ENCODE measurements at places on chromosomes 3 and 15. TPM values are rescaled to one million over a fixed set of nuclear protein-coding genes. Genes with fewer than 3 reads are reported as not detected.
A peak's percentile ranks its signal among the peaks of the same experiment; 100 is the strongest.

DNA sequence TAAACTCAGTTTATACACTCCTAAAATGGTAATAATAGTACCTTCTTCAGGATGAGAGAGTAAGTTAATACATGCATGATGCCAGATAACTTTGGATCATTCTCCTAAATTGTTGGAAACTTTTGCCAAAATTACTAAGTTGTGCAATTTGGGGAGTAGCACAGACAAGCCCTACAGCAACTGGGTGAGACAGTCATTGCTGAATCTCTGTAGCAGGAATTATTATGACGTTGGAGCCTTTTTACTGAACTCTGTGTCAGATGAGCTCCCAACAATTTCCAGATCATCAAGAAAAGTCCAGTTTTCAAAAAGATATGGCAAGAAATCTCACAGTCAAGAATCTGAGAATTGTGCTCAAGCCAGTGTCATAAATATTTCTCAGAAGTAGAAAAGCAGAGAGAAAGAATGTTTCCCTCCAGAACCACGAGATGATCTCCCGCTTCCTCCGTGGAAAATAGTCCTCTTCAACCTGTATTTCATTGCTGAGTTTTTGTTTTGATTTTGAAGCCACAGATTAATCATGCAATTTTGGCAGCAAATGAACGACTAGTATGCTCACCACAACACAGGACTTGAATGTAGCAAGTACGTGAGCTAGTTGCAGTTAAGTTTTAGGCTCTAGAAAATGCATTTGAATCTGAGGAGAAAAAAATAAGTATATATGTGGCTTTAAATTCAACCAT, 485.4 kb downstream of the CNTN6 start:
- no peak for DNase-seq

GRCh38 chr3:61761694-61762430, 200.5 kb downstream of the PTPRG start:
- no peak for DNase-seq

DNA sequence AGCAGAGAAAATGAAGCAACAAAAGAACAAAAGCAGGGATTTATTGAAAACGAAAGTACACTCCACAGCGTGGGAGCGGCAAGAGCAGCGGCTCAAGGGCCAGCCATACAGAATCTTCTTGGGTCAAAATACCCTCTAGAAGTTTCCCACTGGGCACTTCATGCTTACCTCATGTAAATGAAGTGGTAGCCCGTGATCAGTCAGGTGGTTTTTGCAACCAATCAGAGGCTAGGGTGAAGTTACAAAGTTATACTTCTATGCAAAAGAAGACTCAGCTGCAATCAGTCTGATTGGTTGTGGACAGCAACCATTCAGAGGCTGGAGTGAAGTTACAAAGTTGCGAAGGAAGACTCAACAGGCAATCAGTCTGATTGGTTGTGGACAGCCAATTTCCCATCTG, 37.8 kb upstream of the TRH start:
- no peak for DNase-seq

DNA sequence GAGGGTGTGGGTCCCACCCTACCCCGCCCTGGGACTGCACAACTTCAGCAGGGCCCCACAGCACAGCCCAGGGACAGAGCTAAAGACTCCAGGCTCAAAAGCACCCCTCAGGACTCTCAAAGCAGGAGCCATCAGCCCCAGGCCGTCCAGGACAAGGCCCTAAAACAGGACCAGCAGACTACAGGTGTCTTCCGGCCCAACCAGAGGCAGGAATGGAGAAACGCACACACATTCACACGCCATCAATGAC, 26.1 kb downstream of the ATRIP start:
- DNase-seq: no peak

DNA sequence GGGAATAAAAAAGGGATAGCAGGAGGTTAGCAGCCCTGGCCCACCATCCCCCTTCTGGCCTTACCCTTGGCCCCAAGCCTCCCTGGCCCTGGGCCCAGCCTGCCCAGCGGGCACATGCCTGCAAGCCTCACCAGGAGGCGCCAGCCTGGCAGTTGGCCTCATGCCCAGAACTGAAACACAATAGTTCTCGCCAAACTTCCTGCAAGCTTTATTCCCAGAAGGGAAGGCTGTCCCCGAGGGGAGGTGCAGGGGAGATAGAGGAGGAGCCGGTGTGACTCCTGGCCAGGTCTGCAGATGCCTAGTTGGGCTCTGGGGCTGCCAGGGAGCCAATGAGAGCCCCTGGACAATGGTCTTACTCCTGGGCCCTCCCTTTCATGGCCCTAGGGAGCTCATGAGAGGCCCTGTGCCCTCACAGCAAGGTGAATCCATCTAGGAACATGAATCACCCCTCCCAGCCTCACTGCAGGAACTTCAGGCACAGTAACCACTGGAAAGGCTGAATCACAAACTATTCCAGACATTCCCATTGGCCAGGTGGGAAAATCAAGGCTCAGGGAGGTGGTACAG, 4.0 kb downstream of the CCDC33 start:
- DNase-seq: peak; percentile 72

- DNase-seq: no peak
Observed at GRCh38 chr3:66554178-66554577, 53.4 kb upstream of the LRIG1 start.

GRCh38 chr15:68578175-68578979, 416 bp upstream of the CORO2B start:
- peak; percentile 55 for DNase-seq

DNA sequence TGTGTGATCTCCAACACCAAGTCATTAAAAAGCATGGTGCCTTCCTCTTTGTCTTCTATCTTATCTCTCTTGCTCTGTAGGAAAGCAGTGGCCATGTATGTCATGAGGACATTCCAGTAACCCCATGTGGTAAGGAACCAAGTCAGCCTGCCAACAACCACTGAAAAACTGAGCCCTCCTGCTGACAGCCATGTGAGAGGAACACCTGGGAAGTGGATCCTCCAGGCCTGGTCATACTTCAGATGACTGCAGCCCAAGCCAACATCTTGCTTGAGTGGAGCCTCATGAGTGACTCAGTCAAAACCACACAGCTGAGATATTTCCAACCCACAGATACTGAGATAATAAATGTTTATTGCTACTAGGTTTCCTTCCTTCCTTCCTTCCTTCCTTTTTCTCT, 597.3 kb downstream of the ZIC1 start:
- no peak for DNase-seq

GRCh38 chr15:33013827-33014445, 180.6 kb downstream of the FMN1 start:
- DNase-seq: no peak

GRCh38 chr3:66037986-66038369, 740 bp downstream of the MAGI1 start:
- no peak for DNase-seq

- peak; percentile 67 for DNase-seq
Observed at GRCh38 chr3:56862352-56863062, 60.8 kb upstream of the ARHGEF3 start.

GRCh38 chr15:48945386-48945785, 18.3 kb downstream of the SHC4 start:
- DNase-seq: no peak

DNA sequence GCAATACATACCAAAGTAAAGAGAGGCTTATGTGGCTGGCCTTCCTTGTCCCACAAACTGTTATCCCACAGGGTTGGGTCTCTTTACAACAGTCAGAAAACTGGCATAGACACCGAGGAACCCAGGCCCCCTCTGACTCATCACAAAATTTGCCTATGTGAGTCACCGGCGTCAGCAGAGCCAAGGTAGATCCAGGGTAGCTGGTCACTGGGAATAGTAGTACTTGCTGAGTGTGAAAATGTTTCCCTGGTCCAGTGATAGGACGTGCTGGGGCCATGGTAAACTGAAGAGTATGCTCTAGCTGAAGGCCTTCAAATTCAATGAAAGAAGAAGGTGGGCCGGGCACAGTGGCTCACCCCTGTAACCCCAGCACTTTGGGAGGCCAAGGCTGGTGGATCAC, 27.1 kb upstream of the SKIL start:
- DNase-seq: no peak

DNA sequence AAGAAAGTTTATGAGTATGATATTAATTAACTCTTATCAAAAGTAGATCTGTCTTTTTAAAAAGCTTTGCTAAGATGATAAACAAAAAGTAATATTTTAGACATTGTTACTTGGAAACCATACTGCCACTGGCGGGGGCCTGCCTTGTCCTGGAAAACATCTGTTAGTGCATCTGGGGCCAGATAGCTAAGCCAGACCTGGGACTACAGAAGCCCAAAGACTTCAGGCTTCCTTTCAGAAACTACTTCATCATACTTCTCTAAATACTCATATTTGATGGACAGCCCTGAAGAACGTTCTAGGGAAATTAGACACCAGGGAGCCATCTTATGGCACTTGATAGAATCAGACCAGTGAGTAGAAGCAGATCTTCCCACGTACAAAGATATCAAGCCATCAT, 795.4 kb upstream of the SEMA6D start:
- DNase-seq: no peak

DNA sequence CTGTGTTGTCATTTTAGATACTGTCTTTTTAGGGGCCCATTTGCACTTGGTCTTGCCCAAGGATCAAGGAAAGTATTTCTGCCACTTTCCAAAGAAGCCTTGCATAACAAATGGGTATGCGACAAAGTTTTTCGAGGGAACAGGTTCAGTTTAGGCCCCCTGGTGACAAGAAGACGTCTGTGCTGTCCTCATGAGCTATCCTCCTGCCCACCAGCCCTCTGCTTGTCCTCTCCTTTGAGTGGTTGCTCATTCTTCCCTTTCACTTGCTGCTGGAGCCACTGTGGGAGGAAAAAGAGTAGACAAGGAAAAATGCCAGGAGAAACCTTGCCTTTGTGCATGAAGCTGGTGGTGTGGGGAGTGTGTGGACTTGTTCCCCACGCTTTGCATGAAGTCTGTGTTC, 171.9 kb downstream of the CACNA2D3 start:
- DNase-seq: no peak

- no peak for DNase-seq
Observed at GRCh38 chr3:16503191-16503776, 10.2 kb downstream of the RFTN1 start.

DNA sequence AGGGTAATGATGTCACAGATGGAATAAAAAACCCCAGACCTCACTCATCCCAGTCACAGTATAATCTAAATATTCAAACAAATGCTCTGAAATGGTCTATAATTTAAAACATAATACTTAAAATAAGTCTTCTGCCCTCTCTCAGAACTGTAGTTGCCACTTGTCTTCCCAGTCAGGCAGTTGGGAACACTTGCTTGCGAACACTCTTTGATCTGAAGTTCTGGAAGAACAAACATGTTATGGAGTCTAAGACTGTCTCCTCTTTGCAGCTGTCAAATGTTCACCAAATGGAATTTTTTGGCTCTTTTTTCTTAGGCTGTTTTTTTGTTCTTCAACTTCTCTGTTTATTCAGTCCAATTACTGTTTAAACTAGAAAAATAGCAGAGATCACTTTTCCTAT, 711.1 kb upstream of the GOLIM4 start:
- DNase-seq: no peak

DNA sequence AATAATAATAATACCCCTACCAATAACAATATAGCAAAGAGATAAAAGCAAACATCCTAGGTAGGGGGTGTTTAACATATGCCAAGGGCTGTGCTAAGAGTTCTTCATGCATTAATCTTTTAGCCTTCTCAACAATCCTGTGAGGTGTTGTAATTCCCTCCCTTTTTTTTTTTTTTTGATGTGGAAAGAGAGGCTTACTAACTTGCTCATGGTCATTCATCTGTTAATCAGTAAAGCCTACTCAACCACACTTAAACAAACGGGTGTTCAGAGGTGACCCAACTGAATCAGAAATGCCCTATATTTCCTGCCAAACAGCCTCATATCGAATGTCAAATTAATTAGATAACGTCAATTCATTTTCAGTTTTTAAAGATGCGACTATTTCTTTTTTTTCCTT, 232.1 kb downstream of the CTNNB1 start:
- no peak for DNase-seq

GRCh38 chr3:133477487-133477886, 77.6 kb downstream of the BFSP2 start:
- no peak for DNase-seq

GRCh38 chr3:73637042-73637441, 12.3 kb upstream of the PDZRN3 start:
- DNase-seq: no peak

- DNase-seq: no peak
Observed at GRCh38 chr3:72960812-72961518, 35.6 kb upstream of the PPP4R2 start.

GRCh38 chr15:63596676-63597037, 530 bp upstream of the FBXL22 start:
- no peak for DNase-seq

DNA sequence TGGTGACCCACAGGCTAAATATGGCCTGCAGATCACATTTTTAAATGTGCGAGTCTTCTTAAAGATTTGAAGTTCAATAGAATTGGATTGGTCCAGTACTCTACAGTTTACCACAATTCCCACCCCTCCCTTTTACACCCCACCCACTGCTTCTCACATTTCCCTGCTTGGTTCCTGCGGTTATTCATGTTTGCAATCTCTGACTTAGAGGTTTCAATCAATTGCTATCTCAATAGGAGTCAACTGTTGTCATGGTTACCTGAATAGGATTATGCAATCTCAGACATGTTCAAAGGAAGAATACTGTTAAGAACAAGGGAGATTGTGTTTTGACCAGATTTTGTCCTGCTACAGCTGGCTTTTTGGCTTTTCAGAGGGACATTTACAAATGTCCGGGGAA, 4.9 kb upstream of the C3orf49 start:
- no peak for DNase-seq

- DNase-seq: no peak
Observed at GRCh38 chr3:12916159-12916558, 74.8 kb upstream of the RPL32 start.

FETUB gene
- 0.65 TPM for polyA plus RNA-seq

STARD9 gene
- polyA plus RNA-seq: 13.4 TPM

SLC38A3 gene
- polyA plus RNA-seq: 9.4 TPM

LRRC49 gene
- polyA plus RNA-seq: 17.0 TPM

ATP2B2 gene
- polyA plus RNA-seq: 0.48 TPM

TEX55 gene
- not detected for polyA plus RNA-seq

GPR149 gene
- not detected for polyA plus RNA-seq

KBTBD8 gene
- polyA plus RNA-seq: 1.1 TPM

PFKFB4 gene
- 5.3 TPM for polyA plus RNA-seq

MED12L gene
- 2.2 TPM for polyA plus RNA-seq

CAMK2N2 gene
- not detected for polyA plus RNA-seq

KPNA1 gene
- 47.5 TPM for polyA plus RNA-seq
